ENCODE measurements at places on chromosomes 16 and 17.

DNA sequence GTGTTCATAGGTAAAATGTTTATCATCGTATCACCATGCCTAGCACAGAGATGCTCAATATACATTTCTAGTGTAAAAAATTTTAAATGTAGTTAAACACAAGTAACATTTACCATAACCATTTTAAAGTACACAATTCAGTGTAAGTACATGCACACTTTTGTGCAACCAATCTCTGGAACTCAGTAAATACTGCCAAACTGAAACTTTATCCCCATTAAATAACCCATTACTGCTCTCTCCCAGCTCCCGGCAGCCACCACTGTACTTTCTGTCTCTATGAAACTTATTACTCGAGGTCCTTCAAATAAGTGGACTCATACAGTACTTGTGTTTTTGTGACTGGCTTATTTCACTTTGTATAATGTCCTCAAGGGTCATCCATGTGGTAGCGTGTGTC is 29.0 kb downstream of the RMI2 start:
- no peak for DNase-seq

DNA sequence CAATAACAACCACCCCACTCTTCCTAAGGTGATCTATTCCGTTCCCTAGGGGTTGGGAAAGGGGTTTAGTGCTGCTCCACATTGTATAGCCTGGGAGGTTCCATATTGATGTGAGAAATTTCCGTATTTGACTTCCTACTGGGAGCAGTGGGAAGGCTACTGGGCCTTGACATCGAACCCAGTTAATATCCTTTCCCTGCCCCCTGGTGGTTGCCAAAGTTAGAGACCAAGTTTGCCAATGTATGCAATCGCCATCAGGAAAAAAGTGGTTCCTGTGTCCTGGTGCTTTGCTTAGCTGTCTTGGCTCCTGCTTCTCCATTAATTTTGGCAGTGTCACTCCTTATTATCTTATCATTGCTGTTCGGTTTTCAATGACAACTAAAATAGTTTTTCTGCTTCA is 914.9 kb downstream of the KCNJ2 start:
- DNase-seq: peak; percentile 2

DNA sequence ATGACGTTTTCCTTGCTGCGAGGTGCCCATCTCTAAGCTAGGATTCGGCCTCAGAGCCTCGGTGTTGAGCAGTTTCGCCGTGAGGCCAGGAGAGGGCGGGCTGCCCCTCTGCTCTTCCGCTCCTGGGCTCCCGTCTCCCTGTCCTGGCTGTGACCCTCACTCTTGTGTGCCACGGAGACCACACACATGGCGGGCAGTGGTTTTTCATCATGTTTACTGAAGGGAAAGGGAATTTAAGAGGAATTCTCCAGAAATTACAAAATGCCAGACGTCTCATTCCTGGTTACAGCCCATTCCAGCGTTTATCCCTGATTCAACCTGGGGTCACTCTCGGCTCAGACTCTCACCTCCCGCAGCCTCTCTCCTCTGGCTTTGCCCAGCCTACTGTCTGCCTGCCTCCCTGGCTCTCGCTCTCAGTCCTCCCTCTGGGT is 96.8 kb upstream of the ELAC2 start:
- peak; percentile 99 for DNase-seq

- DNase-seq: no peak
These were observed at the start of gene PPP1R1B for GRCh38 chr17:39626171-39627046. TSS of gene PPP1R1B (plus strand) at chr17:39626952. CDS start at chr17:39627393, 441 bp downstream.

DNA sequence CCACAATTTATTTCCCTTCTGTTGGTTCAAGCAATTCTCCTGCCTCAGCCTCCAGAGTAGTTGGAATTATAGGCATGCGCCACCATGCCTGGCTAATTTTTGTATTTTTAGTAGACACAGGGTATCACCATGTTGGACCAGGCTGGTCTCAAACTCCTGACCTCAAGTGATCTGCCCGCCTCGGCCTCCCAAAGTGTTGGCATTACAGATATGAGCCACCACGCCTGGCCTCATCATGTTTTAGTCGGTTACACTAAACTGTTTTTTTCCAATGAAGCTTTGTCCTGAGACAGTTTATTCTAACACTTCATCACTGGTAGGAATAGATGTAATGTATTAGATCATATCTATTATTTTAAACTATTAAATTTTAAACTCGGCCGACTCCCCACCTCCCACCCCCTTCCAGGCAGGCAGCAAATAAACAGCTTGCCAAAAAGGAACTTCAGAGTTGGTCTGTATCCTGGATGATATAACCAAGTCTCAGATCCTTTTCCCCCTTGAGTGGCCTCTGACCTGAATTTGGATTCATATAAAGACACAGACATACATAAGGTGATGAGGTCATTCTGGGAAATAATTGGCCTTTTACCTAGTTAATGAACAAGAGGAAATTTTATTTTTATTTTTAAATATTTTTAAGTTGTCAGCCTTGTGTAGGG is 18.4 kb upstream of the CORO6 start:
- no peak for DNase-seq

- no peak for DNase-seq
These were observed 690.4 kb upstream of the RBFOX1 start for GRCh38 chr16:6642271-6642670.

DNA sequence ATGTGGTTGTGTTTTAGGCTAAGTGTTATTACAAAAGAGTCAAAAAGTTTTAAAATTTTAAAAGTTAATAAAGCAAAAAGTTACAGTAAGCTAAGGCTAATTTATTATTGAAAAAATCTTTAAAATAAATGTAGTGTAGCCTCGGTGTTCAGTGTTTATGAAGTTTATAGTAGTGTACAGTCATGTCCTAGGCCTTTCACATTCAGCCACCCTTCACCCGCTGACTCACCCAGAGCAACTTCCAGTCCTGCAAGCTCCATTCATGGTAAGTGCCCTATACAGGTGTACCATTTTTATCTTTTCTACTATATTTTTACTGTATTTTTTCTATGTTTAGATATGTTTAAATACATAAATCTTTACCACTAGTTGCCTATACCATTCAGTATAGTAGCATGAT is 98.5 kb upstream of the RPRML start:
- peak; percentile 16 for DNase-seq

DNA sequence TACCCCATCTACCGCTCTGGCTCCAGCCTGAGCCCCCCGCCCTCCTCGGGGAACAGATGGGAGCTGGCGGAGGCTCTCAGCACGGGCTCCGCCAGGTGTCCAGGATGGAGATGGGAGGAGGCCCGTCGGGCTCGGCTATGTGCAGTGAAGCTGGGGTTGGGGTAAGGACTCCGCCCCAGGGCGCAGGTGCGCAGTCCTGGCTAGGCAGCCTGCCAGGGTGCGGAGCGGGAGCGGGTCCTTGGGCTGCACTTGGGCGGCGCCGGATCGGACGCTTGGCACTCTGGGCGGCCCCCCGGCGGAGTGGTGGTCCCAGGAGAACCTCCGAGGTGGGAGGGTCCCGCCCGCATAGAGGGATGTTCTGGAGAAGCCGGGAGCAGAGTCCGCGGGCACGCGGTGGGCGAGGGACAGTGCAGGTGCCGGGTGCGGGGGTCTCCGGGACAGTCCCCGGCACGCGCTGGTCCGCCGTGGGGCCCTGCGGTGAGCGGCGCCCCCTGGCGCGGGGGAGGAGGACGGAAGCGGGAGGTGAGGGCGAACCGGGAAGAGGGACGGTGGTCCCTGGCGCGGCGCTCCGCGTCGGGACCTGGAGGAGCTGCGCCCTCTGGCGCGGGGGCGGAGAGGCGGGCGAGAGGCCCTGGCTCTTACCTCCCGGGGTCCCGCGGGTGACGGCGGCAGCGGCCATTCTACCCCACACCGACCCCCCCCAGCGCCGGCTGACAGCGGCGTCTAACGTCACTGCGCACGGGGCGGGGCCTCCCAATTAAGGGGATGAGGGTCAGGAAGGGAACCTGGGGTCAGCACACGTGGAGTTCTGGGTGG is at the start of gene CAMTA2:
Gene CAMTA2 (minus strand): TSS at position 725 of the 816 bp plus-strand sequence. CDS start 1,453 bp downstream, outside the sequence.
- DNase-seq: peak; percentile 79

DNA sequence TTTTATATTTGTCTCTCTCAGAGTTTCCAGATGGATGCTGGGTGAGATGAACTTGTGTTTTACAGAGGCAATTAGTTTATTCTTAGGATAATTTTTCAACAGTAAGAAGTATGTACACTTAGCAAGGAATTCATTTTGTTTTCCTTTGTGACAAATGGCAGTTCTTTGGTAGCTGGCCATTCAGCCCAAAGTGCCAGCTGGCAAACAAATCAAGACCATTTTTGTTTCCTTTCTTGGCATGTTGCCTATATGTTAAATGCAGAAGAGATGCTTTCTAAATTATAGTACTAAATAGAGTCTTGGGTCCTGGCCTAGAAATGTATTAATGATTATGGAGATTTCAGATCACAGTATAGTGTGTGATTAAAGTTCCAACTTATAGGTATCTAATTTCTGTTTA is 337.1 kb downstream of the CNTNAP4 start:
- DNase-seq: no peak

DNA sequence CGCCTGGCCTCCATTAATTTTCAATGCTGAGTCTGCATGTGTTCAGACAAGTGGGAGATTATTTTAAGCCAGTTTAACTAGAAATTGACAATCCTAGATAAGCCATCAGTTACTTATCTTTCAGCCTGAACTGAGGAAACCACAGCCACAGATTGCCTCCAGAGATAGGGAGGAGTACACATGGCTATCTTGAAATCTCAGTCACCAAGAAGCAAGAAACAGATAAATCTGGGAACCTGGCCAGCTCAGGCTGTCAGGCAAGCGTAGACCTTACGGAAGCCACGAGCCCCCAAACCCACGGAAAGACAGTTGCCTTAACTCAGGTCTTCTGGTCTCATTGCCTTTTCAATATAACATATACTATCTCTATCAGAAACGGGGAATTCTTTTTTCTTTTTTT is 2.0 kb upstream of the GLG1 start:
- no peak for DNase-seq

DNA sequence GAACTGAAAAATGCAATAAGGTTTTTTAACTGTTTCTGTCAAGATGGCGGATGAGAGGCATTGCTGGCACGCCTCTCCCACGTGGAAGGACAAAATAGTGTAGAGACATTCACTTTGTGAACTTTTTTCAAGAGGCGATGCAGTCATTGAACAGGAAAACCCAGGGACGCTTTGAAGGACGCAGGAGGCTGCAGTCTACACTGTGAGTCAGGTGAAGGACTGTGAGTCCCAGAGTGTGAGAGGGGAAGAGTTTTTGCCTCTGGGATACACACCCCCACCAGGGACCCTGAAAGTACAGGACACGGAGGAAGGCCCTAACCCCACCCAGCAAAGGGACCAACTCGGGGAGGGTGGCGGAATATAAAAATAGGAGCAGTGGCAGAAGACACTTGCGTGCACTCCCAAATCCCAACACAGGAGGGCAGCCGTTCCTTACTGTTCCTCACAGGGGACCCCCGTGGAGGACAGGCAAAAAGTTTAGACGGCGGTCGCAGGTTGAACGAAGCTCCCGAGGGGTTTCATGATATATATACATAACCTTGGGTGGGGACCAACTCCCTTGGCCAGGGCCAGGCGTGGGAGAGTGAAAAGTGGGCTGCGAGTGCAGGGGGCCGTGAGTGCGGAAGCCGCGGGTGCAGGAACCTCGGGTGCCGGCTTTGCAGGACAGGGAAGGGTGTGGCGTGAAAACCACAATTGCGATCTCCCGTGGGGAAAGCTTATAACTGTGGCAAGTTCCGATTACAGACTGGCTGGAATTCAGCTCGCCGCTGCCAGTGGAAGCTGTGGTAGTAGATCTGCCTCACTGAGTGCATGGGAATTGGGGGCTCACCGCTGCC is 82.0 kb upstream of the ALOX12 start:
- DNase-seq: peak; percentile 58

DNA sequence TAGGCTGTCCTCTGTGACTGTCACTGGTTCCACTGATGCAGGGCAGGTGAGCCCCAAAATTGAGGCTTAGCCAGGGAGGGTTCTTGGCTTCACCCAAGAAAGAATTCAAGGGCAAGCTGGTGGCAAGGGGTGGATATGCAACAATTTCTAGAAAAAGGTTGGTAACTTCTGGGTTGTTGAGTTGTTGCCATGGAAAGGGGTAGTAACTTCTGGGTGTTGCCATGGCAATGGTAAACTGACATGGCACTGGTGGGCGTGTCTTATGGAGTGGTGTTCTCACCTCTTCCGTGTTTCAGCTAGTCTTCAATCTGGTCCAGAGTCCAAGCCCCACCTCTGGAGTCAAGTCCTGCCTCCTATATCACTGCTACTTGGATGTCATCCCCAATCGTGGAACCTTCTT is 9.5 kb upstream of the GUCY2D start:
- DNase-seq: no peak

- no peak for DNase-seq
These were observed 34.2 kb downstream of the CRLF3 start for GRCh38 chr17:30790279-30790678.
